Esophagus muscularis mucosa (tissue), 4 donors: ENCODE measurements at places on chromosomes 4 and X. TPM values are rescaled to one million over a fixed set of nuclear protein-coding genes. Genes with fewer than 3 reads are reported as not detected.

DNA sequence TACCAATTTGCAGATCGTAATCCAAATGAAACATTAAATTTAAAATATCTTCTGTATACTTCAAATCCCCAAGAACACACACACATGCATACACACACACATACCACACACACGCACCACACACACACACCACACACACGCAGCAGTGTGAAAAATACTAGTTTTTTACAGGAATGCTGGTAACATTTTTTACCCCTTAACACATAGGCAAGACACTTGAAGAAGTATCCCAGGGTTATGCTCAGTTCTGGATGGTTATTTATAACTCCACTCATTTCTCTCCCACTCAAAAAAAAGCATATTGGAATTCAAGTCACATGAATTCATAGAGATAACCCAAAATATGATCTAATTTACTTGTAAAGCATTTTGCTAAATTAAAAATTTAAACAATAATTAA, 325.5 kb upstream of the SLC7A11 start:
- no peak for DNase-seq

DNA sequence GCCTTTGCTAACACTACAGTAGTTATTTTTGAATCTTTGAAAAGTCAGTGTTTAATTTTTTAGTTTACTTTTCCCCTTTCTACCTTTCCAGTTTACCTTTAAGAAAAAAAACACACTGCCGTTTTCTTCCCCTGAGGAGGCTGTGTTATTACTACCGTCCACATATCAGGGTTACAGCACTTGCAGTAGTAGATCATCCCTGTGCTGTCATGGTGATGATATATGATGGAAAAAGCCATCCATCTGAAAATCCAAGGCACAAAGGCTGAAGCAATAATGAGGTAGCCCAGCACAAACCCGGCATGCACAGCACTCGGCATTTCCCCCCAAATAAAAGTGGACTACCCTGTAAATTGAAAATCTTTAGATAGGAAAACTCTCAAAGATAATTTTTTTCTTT, 258.7 kb downstream of the CXXC4 start:
- DNase-seq: no peak

DNA sequence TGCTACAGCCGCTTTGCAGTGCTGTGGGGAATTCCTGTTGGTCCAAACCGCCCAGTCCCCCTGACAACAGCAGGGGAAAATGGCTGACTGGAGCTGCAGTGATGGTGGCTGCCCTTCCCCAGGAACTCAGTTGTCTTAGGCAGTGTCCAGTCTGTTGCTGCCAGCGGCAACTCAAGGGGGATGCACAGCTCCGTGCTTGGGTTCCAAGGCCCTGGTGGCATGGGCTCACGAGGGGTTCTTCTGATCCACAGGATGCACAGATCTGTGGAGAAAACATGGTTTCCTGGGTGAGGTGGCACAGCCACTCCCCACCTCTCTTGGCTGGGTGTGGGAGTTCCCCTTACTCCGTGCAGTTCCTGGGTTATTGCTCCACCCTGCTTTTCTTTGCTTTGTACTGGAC, 261.2 kb downstream of the TLL1 start:
- DNase-seq: no peak

- no peak for DNase-seq
These were observed 278.0 kb downstream of the FBXO8 start for GRCh38 chr4:174005422-174005821.

DNA sequence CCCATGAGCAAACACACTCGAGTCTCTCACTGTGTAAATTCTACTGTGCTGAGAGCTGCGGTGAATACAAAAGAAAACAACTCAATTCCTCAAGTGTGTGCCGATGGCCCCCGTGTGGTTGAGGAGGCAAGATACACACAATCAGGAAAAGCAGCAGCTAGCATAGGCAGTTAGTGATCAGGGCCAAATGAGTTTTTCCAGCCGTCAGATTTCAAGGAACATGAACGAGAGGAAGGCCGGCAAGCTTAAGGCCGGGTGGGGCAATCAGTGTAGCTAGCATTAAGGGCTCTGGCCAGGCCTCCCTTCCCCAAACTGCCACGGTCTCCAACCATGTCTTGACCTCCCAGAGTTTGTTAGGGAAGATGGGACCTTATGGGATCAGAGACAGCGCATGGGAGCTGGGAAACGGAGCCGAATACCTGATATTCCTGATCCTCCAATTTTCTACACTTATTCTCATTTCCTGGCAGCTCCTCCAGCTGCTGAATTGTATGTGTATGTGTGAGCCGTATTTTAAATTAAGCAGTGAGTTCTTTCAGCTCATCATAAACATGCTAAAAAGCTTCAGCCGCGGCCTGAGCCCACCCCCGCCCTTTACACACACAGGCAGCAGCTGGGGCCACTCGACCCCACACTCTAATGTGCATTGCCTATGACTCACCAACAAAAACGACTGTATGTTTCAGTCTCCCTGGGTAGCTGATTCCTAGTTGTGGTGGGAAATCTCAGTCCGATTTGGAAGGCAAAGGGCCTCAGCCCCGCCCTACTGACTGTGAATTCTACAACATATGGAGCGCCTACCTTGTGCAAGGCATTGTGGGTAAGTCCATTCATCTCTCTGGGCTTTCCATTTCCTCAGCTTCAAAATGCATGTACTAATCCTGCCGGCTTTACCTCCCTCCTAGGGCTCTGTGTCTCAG, 59.9 kb downstream of the RTL9 start:
- no peak for DNase-seq

GRCh38 chr4:188372058-188372457, 232.8 kb downstream of the TRIML1 start:
- DNase-seq: no peak

Gene NXF3
- total RNA-seq: 0.11 TPM

Gene CCDC149
- total RNA-seq: 37.7 TPM

Gene DUSP9
- not detected for total RNA-seq
